RPMI7951 (cell line): ENCODE measurements at places on chromosomes 2 and 18. TPM values are rescaled to one million over a fixed set of nuclear protein-coding genes. Genes with fewer than 3 reads are reported as not detected.

The LCLAT1 gene
- total RNA-seq: 17.5 and 20.3 TPM in 2 replicates

GRCh38 chr2:37630301-37630700, 41.1 kb downstream of the CDC42EP3 start:
- DNase-seq: no peak

DNA sequence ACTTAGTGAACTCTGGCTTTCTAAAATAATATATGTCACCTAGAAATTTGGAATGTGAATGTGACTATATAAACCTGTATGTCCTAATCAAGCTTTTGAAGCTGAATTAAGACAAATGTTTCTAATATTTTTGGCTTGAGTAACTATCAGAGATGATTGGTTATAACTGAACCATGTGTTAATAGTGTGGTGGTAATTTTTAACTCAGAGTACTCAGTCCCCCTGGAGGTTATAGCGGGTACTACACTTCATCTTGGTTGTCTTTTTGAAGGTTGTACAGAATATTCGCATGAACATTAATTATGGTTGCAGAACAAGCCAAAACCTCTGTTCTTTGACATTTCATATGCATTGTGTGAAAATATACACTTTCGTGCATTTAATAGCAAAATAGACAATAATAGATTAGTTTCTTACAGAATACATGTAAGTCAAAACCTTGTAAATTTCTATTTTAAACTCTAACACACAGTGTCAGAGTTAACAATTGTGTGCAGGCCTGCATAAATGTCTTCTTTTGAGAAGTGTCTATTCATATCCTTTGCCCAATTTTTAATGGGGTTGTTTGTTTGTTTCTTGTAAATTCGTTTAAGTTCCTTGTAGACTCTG, 86.0 kb downstream of the OSBPL6 start:
- peak; percentile 65 for DNase-seq

GRCh38 chr2:30732876-30733275, 74.4 kb downstream of the CAPN13 start:
- no peak for DNase-seq

- no peak for DNase-seq
Measured at GRCh38 chr2:79713131-79713785, 200.4 kb downstream of the CTNNA2 start.

DNA sequence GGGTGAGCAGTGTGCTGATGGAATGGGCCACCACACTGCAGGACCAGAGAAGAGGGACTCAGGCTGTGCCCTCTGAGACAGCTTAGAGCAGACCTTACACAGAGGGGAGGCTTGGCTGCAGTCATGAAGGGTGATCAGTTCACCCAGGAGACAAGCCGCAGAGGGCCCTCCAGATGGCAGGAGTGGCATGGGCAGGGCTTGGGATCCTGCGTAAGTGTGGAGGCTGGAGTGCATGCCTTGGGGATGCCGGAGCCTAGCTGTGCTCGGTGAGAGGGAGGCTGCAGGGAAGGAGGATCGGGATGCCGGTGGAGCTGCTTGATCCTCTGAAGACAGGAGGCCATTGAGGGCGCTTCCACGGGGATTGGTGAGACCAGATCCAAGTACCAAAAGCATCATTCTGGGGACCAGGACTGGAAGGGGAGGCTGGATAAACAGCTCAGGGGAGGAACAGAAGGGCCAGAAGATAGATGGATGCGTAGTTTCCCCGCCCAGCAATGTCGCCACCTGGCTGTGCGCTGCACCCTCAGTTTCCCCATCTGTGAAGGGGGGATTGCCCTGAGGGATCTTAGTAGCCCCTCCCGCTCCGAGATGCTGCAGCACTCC, 163.4 kb downstream of the INHBB start:
- DNase-seq: no peak

DNA sequence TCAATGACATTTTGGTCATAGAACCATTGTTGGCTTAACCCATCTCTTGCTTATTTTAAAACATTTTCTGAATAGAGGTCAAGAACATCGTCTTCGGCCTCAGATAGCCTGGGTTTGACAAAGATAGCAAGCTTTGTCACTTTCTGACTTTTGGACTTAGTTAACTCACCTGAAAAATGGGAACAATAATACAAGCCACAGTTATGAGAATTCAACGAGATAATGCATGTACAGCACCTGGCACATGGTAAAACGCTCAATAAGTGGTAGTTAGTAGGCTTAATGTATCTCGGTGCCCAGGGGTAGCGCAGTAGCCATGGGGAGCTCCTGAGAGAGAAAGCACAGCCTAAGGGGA, 446 bp upstream of the COPS7B start:
- DNase-seq: no peak

DNA sequence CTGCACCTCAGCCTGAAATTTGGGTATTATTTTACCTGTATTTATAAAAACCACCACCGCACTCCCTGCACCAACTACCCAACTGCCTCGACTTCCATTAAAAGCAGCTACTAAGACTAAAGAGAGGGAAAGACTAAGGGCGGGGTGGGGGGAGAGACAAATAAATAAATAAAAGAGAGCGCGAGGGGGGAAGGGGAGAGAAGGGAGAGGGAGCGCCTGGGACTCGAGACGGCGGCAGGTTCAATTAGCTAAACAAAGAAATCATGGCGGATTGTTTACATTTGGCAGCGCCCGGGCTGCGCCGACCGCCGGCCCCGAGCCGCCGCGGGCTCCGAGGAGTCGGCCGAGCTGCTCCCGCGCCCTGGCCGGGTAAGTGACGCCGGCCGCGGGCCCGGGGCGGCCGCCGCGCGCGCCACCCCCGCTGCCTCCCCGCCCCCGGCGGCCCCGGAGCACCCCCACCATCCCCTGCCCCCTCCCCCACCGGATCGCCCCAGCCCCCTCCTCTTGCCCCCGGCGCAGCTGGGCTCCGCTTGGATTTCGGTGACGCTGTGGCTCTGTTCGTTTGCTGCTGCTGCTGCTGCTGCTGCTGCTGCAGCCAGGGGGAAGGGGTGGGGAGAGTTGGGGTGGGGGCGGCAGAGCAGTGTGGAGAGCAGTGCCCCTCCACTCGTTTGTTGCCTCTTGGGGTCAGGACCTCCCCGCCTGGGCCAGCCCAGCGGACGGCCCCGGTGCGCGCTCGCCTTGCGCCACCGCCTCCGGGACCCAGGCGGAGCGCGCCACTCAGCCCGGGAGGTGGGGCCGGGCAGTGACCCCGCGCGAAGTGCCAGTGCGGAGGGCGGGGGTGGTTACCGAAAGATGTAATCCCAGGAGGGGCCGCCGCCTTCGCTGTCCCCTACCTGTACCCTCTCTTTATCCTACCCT, 187.2 kb upstream of the FANCL start:
- no peak for DNase-seq

- DNase-seq: no peak
Measured at GRCh38 chr2:240796543-240797499, 23.2 kb downstream of the KIF1A start.

DNA sequence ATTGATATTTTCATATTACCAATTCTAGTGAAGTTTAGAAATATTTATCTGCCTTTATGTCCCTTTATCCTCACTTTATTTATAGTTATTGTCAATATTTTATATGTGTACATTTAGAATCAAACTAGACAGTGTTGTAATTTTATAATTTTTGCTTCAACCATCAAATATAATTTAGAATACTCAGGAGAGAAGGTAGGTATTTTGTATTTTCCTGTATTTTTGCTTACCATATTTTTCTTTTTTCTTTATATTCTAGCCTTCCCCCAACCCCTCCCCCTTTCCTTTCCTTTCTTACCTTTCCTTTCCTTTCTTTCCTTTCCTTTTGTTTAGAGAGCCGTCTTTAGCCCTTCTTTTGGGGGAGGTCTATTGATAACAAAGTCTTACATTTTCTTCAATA, 140.2 kb downstream of the LRRTM1 start:
- no peak for DNase-seq
